ENCODE measurements at places on chromosomes 1 and 21.

GRCh38 chr1:87786861-87787545, 458.3 kb downstream of the LMO4 start:
- no peak for DNase-seq

GRCh38 chr1:33161061-33161681, 20.7 kb downstream of the TRIM62 start:
- DNase-seq: no peak

DNA sequence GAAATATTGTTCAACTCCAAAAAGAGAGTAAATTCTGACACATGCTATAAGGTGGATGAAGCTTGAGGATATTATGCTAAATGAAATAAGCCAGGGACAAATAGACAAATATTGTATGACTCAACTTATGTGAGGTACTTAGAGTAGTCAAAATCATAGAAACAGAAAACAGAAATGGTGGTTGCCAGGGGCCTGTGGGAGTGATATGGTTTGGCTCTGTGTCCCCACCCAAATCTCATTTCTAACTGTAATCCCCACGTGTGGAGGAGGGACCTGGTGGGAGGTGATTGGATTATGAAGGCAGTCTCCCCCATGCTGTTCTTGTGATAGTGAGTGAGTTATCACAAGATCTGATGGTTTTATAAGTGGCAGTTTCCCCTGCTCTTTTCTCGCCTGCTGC, 24.7 kb upstream of the DISP1 start:
- no peak for DNase-seq

- no peak for DNase-seq
Measured at GRCh38 chr1:21313886-21314721, 23.8 kb upstream of the ECE1 start.

GRCh38 chr1:183565261-183565660, 25.0 kb downstream of the NCF2 start:
- DNase-seq: no peak

GRCh38 chr1:198436276-198436675, 104.2 kb downstream of the ATP6V1G3 start:
- DNase-seq: no peak
